ENCODE measurements at places on chromosomes 5 and 9.

DNA sequence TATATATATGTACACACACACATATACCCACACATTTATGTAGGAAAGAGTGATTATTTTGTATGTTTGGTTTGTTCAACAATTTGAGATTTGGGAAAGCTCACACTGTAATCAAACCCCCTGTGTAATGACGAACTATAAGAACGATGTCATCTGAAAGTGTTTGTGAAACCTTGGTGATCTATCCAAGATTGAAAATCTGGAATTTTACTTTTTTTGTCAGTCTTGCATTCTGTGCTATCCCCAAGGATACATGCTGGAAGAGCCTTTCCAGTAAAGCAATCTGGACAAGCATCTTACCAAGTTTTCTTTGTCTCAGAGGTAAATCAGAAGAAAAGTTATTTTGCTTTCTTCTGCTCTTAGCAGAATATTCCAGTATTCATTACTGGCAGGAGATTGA, 23.3 kb downstream of the SGCD start:
- DNase-seq, result no peak

DNA sequence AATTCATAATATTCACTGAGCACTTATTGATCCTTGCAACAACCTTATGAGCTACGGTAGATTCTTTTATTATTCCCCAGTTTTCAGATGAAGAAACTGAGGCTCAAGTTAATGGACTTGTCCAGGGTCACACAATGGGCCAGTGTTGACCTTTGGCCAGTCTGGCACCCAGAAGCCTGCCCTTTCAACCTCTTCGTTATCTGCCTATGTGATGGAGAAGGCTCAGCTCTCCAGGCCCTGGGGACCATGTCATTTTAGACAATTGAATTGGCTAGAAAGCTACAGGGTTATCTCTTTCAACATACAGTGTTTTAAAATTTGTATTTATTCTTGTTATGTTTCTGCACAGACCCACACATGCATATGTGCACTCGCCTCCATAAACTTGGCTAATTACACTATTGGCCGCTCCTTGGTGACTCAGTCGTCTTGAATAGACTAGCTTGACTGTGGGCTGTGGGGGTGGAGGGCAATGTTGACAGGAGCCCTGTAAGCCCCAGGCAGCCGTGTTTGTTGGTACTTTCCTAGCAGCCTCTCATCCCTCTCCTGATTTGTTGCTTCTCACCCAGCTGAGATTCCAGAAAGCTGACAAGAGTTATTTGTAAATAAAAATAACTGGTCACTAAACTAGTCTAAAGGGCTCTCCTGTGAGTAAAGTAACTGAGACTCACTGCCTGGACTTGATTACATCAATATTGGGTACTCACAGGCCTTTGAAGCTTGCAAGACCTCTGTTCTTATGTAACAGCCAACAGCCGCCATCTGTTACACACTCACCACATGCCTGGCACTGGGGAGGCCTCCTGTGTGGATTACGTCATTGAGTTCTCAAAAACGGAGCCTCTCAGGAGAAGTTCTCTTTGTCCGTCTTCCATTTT, 8.5 kb upstream of the ANGPTL2 start:
- peak; percentile 42 for DNase-seq

GRCh38 chr5:170223360-170223759, 9.4 kb upstream of the C5orf58 start:
- no peak for DNase-seq

DNA sequence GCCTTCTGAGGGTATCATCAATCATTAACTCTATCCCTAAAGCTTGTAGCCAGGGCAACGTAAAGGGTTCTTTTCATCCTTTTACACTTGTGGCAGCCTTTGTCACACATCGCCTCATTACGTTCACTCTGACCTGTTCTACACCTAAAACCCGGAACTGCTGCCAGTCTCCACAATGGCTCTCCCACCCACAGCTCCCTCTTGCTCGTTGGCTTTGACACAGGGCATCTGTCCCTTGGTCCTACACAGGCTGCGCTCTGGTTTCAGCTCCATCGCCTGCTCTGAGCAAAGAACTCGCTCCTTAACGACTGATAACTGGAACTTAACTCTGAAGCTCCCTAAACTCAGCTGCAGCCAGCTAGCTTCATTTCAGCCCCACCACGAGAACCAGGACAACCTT, 112.8 kb upstream of the CTNND2 start:
- no peak for DNase-seq

DNA sequence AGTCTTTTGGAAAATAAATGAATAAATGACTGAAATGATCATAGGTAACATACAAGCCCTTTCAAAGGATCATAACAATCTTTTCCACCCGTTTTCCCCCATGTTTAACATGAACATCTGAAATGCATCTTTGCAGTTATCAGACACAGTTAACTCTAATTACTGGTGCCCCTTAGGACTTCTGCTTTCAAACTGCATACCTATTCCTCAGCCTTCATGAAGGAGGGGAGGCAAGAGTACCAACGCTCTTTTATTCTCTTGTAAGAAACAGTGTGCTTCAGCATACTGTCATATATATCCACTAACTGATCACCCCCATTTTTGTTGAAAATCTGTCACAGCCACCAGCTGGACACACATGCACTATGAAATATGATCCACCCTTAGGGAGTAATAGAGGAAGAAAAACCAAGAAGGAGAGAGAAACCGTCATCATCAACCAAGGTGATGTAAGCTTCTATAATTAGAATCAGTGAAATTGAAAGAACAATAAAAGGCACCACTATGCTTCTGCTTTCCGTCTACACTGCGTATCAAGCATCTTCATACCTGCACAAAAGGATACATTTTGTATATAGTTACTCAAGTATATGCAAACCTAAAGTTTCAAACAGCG, 98.7 kb downstream of the RAPGEF6 start:
- DNase-seq, result no peak

DNA sequence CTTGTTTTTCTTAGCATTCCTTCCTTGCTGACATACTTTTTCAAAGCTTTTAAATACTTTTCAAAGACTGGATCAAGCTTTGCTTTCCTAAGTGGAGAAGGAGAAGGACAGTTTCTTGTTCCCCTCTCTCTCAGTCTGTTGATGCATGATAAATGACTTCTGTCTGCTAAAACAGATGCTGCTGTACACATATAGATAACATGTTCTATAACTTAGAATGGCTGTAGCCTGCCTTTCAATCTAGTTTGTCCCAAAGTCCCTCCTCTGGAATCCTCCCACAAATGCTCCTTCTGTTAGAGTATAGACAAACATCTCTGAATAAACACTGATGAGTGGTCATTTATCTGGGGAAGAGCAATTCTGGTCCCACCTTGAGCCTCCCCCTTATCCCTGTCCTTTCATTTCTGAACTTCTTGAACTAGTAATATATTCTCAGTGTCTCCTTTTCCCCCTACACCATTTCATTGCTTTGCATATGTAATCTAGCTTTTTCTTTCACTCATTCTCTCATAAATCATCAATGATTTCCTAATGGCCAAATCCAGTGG, 5.4 kb upstream of the HEMGN start:
- DNase-seq, result no peak

DNA sequence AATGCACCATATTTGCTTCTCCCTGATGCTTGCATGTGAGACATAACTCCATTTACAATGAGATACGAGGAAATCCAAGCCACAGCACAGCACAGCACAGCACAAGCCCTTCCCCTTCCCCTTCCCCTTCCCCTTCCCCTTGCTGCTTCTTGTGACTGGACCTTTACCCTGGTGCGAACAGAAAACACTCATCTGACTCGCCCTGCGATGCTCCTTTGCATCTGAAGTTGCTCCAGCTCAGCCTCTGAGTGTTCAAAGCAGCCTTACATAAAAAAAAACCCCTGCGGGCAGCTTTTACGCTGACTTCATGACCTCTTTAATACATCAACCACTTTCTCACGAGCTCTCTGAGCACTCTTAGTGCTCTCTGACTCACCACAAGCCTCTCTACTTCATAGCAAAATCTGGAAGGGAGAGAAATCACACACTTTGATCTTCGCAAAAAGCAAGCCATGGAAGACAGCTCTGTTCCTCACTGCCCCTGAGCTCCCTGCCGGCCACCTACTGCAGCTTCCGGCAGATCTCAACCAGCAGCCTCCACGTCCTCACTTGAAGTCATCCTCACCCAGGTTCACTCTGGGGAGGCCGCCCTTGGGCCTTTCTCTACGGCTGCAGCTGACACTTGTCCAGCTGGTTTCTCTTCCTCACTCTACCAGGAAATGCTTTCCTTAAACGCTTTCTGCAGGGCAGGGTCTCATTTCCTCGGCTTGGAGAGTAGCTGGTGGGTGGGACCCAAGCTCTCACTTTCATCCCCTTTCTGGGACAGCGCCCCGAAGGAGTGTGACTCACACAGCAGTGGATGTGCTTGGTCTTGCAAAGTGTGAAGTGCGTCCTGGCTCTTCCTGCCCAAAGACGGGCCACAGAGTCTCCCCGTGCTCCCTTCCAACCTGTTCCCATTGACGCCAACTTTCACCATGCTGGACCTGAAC, 5.3 kb downstream of the SLC34A1 start:
- DNase-seq, result no peak

- no peak for DNase-seq
Measured at GRCh38 chr5:51033215-51033614, 350.0 kb upstream of the ISL1 start.

Measured in hippocampal formation (tissue), 2 donors.